ENCODE measurements at places on chromosomes 4 and X. TPM values are rescaled to one million over a fixed set of nuclear protein-coding genes. Genes with fewer than 3 reads are reported as not detected.
A peak's percentile ranks its signal among the peaks of the same experiment; 100 is the strongest.

Gene S100G
- not detected for total RNA-seq

Gene SHISA3
- total RNA-seq = 5.9 TPM

Gene ESX1
- total RNA-seq = not detected

Gene GASK1B
- 25.9 TPM for total RNA-seq

Gene TAF7L
- not detected for total RNA-seq

GRCh38 chr4:137748616-137749015, 216.3 kb upstream of the PCDH18 start:
- no peaks in the 10 kb centered on the region for H3K27me3 ChIP-seq
- no peak for DNase-seq
- no peaks in the 10 kb centered on the region for H3K4me1 ChIP-seq
- no peak overlapping the region for H3K27ac ChIP-seq

GRCh38 chr4:37486166-37486565, 200.0 kb downstream of the RELL1 start:
- no peak overlapping the region for H3K4me3 ChIP-seq
- DNase-seq = no peak
- H3K36me3 ChIP-seq = no peaks in the 10 kb centered on the region
- no peaks in the 10 kb centered on the region for H3K27me3 ChIP-seq

DNA sequence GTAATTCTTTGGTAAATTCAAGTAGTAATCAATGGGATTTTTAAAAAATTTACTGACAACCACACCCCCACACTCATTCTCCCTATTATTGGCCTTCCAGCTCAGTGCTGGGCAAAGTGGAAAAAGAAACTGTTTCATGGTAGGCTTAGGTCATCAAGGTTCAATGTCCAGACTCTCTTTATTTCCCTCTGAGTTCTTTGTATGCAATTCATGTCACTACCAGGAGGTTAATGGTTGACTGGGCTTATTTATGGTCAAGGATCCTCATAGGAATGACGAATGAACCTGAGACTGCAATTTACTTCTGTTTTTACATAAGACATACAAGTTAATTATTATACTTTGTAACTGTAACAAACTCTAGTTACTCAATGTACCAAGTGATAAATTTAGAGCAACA, 403.2 kb downstream of the KLHL13 start:
- H3K4me3 ChIP-seq = no peak overlapping the region
- no peak for DNase-seq
- no peaks in the 10 kb centered on the region for H3K4me1 ChIP-seq
- no peaks in the 10 kb centered on the region for H3K27me3 ChIP-seq
- H3K27ac ChIP-seq = no peak overlapping the region
- H3K36me3 ChIP-seq = no peaks in the 10 kb centered on the region

DNA sequence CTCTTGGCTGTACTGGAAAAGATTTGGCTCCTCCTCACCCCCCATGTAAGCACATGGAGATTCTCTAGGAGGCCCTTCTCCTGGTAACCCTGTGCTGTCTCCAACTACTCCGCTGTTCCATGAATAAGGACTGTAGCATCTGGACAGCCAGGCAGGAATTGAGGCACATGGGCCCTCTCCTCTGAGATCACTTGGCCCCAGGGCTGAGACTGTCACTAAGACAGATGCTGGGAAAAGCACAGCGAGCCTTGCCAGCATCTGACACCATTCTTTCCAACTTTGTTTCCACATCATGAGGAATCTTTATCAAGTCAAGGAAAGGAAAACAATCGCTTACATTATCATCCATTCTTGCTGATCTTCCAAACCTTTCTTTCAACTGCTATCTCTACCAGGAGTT, 222.6 kb upstream of the INTU start:
- H3K27me3 ChIP-seq = no peaks in the 10 kb centered on the region
- no peaks in the 10 kb centered on the region for H3K36me3 ChIP-seq
- no peaks in the 10 kb centered on the region for H3K4me1 ChIP-seq
- no peak overlapping the region for H3K4me3 ChIP-seq

DNA sequence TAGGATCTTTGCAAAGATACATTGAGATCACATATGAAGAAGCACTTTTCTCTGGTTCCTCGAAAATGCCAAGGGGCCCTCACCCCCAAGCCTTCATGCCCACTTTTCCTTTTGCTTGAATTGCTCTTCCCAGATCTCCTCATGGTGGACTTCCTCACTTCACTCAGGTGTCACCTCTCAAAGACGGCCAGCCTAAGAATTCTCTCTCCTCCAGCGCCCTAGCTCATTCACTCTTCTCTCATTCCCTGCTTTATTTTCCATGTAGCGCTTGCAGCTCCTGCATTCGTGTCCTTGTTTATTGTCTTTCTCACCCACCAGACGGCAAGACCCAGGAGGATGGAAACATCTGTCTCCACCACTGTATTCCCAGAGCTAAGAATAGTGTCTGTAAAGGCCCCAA, 32.9 kb downstream of the CCKAR start:
- no peaks in the 10 kb centered on the region for H3K27me3 ChIP-seq
- H3K27ac ChIP-seq = no peak overlapping the region
- no peaks in the 10 kb centered on the region for H3K36me3 ChIP-seq
- no peak overlapping the region for H3K4me3 ChIP-seq
- DNase-seq = no peak
- H3K4me1 ChIP-seq = peaks cover 5% of the 10 kb centered on the region

- no peaks in the 10 kb centered on the region for H3K27me3 ChIP-seq
- no peak for DNase-seq
Observed at GRCh38 chr4:150381609-150382008, 200.3 kb upstream of the MAB21L2 start.

DNA sequence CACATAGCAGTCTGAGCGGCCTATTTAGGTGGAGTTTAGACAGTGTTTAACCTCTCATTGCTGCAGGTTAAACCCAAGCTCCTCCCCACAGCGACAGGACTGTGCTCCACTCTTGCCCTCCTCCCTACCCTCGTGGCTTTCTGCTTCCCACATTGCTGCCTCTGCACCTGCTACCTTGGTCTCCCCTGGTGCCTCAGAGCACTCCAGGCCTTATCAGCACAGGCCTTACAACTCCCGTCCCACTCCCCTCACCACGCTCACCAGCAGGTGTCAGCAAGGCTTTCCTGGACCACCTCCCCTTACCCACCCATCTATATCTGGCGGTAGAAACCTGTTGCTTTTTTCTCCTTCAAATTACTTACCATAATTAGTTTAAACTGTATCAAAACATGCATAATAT, 18.6 kb downstream of the HELT start:
- H3K27me3 ChIP-seq = no peaks in the 10 kb centered on the region
- H3K36me3 ChIP-seq = no peaks in the 10 kb centered on the region
- no peaks in the 10 kb centered on the region for H3K4me1 ChIP-seq

GRCh38 chrX:35076061-35076460, 133.5 kb downstream of the FAM47B start:
- no peak overlapping the region for H3K27ac ChIP-seq
- no peaks in the 10 kb centered on the region for H3K4me1 ChIP-seq
- H3K27me3 ChIP-seq = no peaks in the 10 kb centered on the region
- DNase-seq = no peak
- H3K36me3 ChIP-seq = no peaks in the 10 kb centered on the region
- H3K4me3 ChIP-seq = no peak overlapping the region

DNA sequence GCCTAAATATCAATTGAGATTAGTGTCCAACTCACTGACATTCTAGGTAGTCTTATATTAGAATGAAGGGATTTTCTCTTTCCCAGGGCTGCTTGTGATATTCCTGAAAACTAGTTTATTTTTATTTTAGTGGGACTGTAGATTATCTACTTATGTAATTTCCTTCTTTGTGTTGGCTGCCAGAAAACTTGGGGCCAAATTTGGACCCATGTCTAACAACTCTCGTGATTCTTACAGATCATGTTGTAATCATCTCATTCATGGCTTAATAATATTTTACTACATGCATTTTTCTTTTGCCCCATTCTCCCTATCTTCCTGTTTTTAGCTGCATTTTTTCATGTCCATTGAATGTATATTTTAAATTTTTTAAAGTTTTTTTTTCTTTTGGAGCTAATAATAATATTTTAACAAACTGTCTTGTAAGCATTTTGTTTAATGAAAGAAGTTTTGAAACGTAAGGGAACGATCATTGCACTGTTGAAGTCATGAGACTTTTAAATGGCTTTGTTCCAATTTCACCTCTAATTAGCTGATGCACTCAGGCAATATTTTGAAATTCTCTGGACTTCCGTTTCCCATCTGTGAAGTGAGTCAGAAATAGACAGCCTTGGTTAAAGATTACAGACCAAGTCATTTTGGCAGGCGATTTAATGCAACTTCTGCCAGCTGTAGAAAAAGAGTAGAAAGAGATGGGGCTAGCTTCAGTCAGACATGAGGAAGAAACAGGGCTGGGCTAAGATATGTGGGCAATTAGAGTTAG, 14.3 kb upstream of the TDO2 start:
- no peaks in the 10 kb centered on the region for H3K27me3 ChIP-seq
- peaks cover 2% of the 10 kb centered on the region for H3K4me1 ChIP-seq
- H3K4me3 ChIP-seq = no peak overlapping the region

GRCh38 chrX:78573630-78574029, 85.5 kb downstream of the RTL3 start:
- no peak overlapping the region for H3K27ac ChIP-seq
- no peaks in the 10 kb centered on the region for H3K4me1 ChIP-seq
- no peak for DNase-seq
- H3K36me3 ChIP-seq = no peaks in the 10 kb centered on the region
- H3K27me3 ChIP-seq = no peaks in the 10 kb centered on the region
- H3K4me3 ChIP-seq = no peak overlapping the region

- H3K4me1 ChIP-seq = no peaks in the 10 kb centered on the region
- DNase-seq = no peak
- no peak overlapping the region for H3K27ac ChIP-seq
- no peak overlapping the region for H3K4me3 ChIP-seq
Observed at GRCh38 chr4:79050541-79050880, 111.3 kb upstream of the PAQR3 start.

GRCh38 chr4:117549524-117549923, 464.1 kb upstream of the TRAM1L1 start:
- no peak overlapping the region for H3K4me3 ChIP-seq
- H3K27me3 ChIP-seq = no peaks in the 10 kb centered on the region
- H3K27ac ChIP-seq = no peak overlapping the region
- DNase-seq = no peak

GRCh38 chrX:53321943-53322497, 40.6 kb upstream of the IQSEC2 start:
- H3K4me1 ChIP-seq = peaks cover 25% of the 10 kb centered on the region
- no peak overlapping the region for H3K4me3 ChIP-seq
- no peak for DNase-seq
- no peaks in the 10 kb centered on the region for H3K36me3 ChIP-seq
- H3K27me3 ChIP-seq = no peaks in the 10 kb centered on the region

GRCh38 chr4:15003401-15003890, 1.2 kb downstream of the CPEB2 start:
- H3K4me3 ChIP-seq = peak overlapping the region; percentile 92
- H3K4me1 ChIP-seq = peaks cover 17% of the 10 kb centered on the region
- peak; percentile 95 for DNase-seq
- peak overlapping the region; percentile 100 for H3K27ac ChIP-seq
- peaks cover 9% of the 10 kb centered on the region for H3K36me3 ChIP-seq
- H3K27me3 ChIP-seq = no peaks in the 10 kb centered on the region

- H3K27me3 ChIP-seq = no peaks in the 10 kb centered on the region
- peaks cover 8% of the 10 kb centered on the region for H3K4me1 ChIP-seq
- H3K36me3 ChIP-seq = no peaks in the 10 kb centered on the region
- no peak overlapping the region for H3K4me3 ChIP-seq
Observed at GRCh38 chrX:41184312-41184711, 99.1 kb downstream of the USP9X start.

DNA sequence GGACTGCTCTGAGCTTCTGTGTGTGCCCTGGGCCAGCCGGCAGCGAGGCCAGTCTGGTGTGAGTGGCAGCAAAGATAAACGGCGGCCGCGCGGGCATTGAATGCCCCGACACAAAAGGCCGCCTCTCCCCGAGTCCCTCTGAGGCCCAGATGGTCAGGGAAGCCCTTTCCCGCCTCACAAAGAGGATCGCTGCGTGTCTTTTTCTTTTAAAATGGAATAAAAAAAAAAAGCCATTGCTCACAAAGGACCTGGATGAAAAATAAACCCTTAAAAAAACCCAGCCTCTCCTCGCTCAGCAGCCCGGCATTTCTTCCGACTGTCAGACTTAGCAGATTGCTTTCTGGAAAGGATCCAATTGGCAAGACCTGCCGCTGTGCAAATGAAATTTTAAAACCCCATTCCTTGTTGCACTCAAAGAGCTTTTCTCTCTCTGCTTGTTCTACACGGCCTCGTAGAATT, 578.7 kb downstream of the BCOR start:
- no peaks in the 10 kb centered on the region for H3K4me1 ChIP-seq
- H3K4me3 ChIP-seq = peak overlapping the region; percentile 10
- H3K36me3 ChIP-seq = no peaks in the 10 kb centered on the region
- no peaks in the 10 kb centered on the region for H3K27me3 ChIP-seq
